Effector memory CD4-positive, alpha-beta T cell (primary cell): ENCODE measurements at places on chromosomes 11 and 22.

DNA sequence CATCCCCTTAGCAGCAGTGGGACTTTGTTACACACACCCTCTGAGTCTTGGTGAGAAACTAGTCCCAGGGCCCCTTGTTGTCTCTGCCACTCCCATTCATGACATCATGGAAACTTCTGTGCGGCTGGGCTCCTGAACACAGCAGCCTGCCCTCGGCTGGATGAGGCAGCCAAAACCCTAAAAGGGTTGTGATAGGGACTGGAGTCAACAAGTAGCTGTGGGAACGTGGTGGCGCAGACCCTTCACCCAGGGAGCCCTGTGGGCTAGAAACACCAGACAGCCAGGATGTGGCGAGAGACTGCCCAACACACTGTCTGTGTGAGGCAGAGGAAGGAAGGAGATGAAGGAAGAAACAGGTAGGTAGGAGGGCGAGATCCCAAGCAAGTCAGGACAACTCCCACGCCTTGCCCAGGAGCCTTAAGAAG is 3.9 kb downstream of the CD3D start:
- no peaks in the 10 kb centered on the region for H3K27me3 ChIP-seq
- peak; percentile 82 for DNase-seq
- peaks cover 71% of the 10 kb centered on the region for H3K4me1 ChIP-seq
- H3K36me3 ChIP-seq = peaks cover 10% of the 10 kb centered on the region
- peak overlapping the region; percentile 64 for H3K4me3 ChIP-seq

DNA sequence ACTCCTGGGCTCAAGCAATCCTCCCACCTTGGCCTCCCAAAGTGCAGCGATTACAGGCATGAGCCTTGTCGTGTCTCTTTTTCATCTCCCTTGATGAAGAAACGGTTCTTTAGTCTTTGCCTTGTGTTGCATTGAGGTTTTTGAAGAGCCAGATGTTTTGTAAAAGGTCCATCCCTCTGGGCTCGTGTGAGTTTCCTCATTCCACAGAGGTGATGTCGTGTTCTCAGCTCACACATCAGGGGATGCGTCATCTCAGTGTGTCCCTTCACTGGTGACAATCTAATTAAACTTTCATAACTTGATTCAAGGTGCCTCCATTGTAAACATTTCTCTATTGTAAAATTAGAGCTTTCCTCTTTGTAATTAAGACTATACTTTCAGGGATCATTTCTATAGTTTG is 29.7 kb upstream of the TEF start:
- H3K36me3 ChIP-seq = peaks cover 89% of the 10 kb centered on the region
- no peaks in the 10 kb centered on the region for H3K4me1 ChIP-seq
- no peak overlapping the region for H3K4me3 ChIP-seq
- H3K27me3 ChIP-seq = no peaks in the 10 kb centered on the region

DNA sequence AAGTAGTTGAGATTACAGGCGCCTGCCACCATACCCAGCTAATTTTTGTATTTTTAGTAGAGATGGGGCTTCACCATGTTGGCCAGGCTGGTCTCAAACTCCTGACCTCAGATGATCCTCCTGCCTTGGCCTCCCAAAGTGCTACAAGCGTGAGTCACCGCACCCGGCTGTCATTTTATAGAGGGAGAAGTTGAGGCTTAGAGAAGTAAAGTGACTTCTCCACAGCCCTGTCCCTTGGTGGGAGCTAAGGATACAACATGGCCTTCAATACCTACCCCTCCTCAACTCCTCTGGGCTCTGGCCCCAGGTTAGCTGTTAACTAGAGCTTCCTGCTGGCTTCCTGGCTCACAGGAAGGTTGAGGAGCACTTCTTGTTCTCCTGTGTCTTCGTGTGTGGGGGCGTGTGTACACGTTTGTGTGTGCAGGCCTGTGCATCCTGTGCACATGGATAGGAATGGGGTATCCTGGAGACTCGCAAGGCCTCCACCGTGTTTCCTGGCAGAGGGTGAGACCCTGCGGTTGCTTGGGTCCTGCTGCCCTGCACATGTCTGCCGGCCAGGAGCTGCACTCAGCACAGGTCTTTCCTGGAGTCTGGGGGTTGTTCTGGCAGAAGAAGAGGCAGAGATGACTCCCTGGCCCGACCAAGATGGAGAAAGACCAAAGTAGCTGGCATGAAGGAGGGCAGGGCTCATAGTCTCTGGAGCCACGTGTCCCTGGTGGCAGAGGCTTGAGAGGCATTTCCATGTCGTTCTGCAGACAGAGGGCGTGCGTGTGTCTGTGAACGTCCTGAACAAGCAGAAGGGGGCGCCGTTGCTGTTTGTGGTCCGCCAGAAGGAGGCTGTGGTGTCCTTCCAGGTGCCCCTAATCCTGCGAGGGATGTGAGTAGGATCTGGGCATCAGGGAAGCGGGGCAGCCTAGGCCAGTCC is 2.4 kb downstream of the SIDT2 start:
- no peak overlapping the region for H3K4me3 ChIP-seq
- no peaks in the 10 kb centered on the region for H3K36me3 ChIP-seq
- H3K4me1 ChIP-seq = peaks cover 26% of the 10 kb centered on the region
- no peaks in the 10 kb centered on the region for H3K27me3 ChIP-seq
- DNase-seq = peak; percentile 34
- H3K27ac ChIP-seq = no peak overlapping the region

- H3K36me3 ChIP-seq = no peaks in the 10 kb centered on the region
- H3K27ac ChIP-seq = no peak overlapping the region
- no peaks in the 10 kb centered on the region for H3K27me3 ChIP-seq
- DNase-seq = no peak
- no peak overlapping the region for H3K4me3 ChIP-seq
Observed at GRCh38 chr11:94563848-94564467, 3.2 kb upstream of the PIWIL4 start.

- no peak for DNase-seq
- H3K4me3 ChIP-seq = no peak overlapping the region
- H3K27me3 ChIP-seq = no peaks in the 10 kb centered on the region
- no peak overlapping the region for H3K27ac ChIP-seq
- no peaks in the 10 kb centered on the region for H3K36me3 ChIP-seq
Observed at GRCh38 chr11:64118876-64119665, 46.8 kb downstream of the MACROD1 start.

- H3K4me3 ChIP-seq = no peak overlapping the region
- no peaks in the 10 kb centered on the region for H3K27me3 ChIP-seq
Observed at GRCh38 chr11:11584530-11584810, 37.3 kb downstream of the GALNT18 start.

DNA sequence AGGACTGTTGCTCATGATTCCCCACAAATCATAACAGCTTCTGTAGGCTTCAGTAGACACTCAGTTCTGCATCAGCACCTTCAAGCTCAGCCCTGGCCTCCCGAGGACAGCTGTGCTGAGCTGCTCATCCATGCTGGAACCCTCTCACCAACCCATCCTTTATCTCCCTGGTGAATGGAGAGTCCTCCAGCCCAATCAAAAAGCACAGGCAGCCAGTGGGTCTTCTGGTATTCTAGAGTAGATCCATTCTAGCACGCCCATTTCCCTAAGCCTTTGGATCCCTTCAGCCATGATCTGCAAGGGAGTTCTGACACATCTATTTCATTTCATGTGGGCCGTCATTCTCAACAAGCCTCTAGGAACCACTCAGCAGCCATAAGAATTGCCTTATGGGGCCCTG is 44.6 kb upstream of the SPATA19 start:
- H3K4me1 ChIP-seq = no peaks in the 10 kb centered on the region
- no peaks in the 10 kb centered on the region for H3K36me3 ChIP-seq
- DNase-seq = no peak
- H3K4me3 ChIP-seq = no peak overlapping the region

DNA sequence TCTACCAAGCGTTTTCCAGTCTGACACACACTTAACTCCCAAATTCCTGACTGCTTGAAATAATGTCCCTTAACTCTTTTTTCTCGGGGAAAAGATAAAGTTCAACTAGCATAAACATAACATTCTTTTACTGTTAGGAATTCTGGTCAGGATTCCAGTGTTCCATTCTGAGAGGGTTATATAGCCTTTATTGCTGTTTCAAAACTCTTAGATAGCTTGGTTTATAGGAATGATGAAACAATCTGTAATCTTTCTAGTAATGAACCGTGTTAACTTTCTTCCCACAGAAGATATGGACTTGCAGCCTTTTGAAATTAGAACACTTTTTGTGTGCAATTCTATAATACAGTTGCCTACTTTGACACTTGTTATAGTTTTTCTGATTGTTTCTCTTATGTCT is 8.6 kb downstream of the REXO2 start:
- H3K27ac ChIP-seq = no peak overlapping the region
- no peaks in the 10 kb centered on the region for H3K4me1 ChIP-seq
- no peak for DNase-seq
- peaks cover 38% of the 10 kb centered on the region for H3K36me3 ChIP-seq
- H3K27me3 ChIP-seq = no peaks in the 10 kb centered on the region

- no peak overlapping the region for H3K4me3 ChIP-seq
- no peak overlapping the region for H3K27ac ChIP-seq
- no peaks in the 10 kb centered on the region for H3K4me1 ChIP-seq
- H3K27me3 ChIP-seq = no peaks in the 10 kb centered on the region
- H3K36me3 ChIP-seq = no peaks in the 10 kb centered on the region
Observed at GRCh38 chr11:130571519-130571918, 123.1 kb downstream of the ADAMTS15 start.

DNA sequence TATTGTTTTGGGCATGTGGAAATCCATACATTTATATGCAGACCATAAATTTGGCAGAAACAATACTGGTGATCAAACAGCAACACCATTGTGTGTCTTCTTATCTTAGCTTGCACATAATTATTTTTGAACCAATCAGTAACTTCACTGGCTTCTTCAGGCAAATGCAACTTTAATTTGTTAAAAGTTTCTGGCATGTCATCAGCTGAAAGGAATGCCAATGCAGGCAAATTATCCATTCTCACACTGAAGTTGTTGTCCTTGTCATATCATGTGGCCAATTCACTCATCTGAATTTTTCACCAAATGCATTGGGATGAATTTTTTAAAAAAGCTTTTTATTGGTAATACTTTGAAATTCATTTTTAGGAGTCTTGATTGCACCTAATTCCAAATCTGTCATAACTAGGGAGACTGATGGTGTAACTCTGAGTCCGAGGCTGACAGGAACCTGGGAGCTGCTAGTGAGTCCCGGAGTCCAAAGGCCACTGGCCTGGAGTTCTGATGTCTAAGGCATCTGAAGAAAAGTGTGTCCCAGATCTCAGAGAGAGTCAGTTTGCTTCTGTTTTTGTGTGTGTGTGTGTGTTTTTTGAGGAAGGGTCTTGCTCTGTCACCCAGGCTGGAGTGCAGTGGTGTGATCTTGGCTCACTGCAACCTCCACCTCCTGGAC is 17.4 kb upstream of the OR10V1 start:
- no peak overlapping the region for H3K27ac ChIP-seq
- H3K4me3 ChIP-seq = no peak overlapping the region
- DNase-seq = no peak
- H3K36me3 ChIP-seq = no peaks in the 10 kb centered on the region
- no peaks in the 10 kb centered on the region for H3K4me1 ChIP-seq

GRCh38 chr22:33920197-33920540 is at the start of gene LARGE1:
Gene LARGE1 (minus strand): TSS chr22:33920476.
- H3K27ac ChIP-seq = no peak within 1 kb of the TSS
- H3K27me3 ChIP-seq = peaks cover 19% of the 10 kb centered on the region
- H3K4me1 ChIP-seq = peaks cover 7% of the 10 kb centered on the region
- H3K36me3 ChIP-seq = no peaks in the 10 kb centered on the region
- DNase-seq = no peak

- H3K27me3 ChIP-seq = no peaks in the 10 kb centered on the region
- H3K27ac ChIP-seq = no peak overlapping the region
- H3K4me1 ChIP-seq = no peaks in the 10 kb centered on the region
Observed at GRCh38 chr11:132911186-132911585, 621.1 kb downstream of the OPCML start.

- H3K4me3 ChIP-seq = no peak overlapping the region
- no peak for DNase-seq
- no peak overlapping the region for H3K27ac ChIP-seq
Observed at GRCh38 chr11:28476049-28476448, 367.9 kb downstream of the METTL15 start.

DNA sequence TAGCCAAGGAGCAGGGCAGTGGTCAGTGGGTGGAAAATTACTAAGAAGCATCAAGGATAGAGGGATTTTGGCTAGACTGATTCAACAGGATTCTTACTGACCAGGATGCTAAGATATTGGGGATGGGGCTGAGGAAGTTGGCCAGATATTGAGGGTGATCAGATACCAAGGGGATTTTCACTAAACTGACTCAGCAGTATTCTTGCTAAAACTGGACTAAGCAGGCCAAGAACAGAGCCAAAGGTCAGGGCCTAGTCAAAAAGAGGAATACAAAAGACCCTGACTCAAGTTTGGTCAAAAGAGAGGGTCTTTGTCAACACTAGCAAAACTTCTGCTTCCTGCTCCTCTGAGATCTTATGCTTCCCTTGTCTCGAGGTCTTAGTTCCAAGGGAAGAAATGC is 38.6 kb upstream of the DEUP1 start:
- H3K36me3 ChIP-seq = no peaks in the 10 kb centered on the region
- H3K4me3 ChIP-seq = no peak overlapping the region
- DNase-seq = no peak

GRCh38 chr22:40452730-40453487 is 82.5 kb downstream of the SGSM3 start:
- H3K4me3 ChIP-seq = no peak overlapping the region
- peaks cover 8% of the 10 kb centered on the region for H3K4me1 ChIP-seq
- no peak for DNase-seq
- no peaks in the 10 kb centered on the region for H3K27me3 ChIP-seq
- no peaks in the 10 kb centered on the region for H3K36me3 ChIP-seq

- H3K4me3 ChIP-seq = no peak overlapping the region
- H3K27ac ChIP-seq = no peak overlapping the region
- DNase-seq = no peak
- peaks cover 8% of the 10 kb centered on the region for H3K27me3 ChIP-seq
- H3K36me3 ChIP-seq = no peaks in the 10 kb centered on the region
Observed at GRCh38 chr11:66978717-66979116, 3.6 kb downstream of the C11orf86 start.

- no peak for DNase-seq
- H3K4me3 ChIP-seq = no peak overlapping the region
- H3K27ac ChIP-seq = no peak overlapping the region
- no peaks in the 10 kb centered on the region for H3K36me3 ChIP-seq
- H3K4me1 ChIP-seq = no peaks in the 10 kb centered on the region
Observed at GRCh38 chr11:40306938-40307548, 1152.4 kb downstream of the LRRC4C start.

- H3K4me1 ChIP-seq = no peaks in the 10 kb centered on the region
- no peak for DNase-seq
- H3K36me3 ChIP-seq = peaks cover 62% of the 10 kb centered on the region
- H3K27ac ChIP-seq = no peak overlapping the region
- H3K4me3 ChIP-seq = no peak overlapping the region
Observed at GRCh38 chr11:10505278-10506007, 35.5 kb downstream of the RNF141 start.

GRCh38 chr11:86014221-86014620 is 54.7 kb downstream of the PICALM start:
- H3K27me3 ChIP-seq = no peaks in the 10 kb centered on the region
- no peak for DNase-seq
- H3K27ac ChIP-seq = no peak overlapping the region
- H3K4me1 ChIP-seq = no peaks in the 10 kb centered on the region
